ENCODE measurements at places on chromosomes 5 and 9.

- DNase-seq = no peak
Measured at GRCh38 chr5:166499447-166500240, 1791.8 kb upstream of the WWC1 start.

GRCh38 chr9:107389617-107390071 lies 99.9 kb downstream of the KLF4 start:
- DNase-seq = no peak

DNA sequence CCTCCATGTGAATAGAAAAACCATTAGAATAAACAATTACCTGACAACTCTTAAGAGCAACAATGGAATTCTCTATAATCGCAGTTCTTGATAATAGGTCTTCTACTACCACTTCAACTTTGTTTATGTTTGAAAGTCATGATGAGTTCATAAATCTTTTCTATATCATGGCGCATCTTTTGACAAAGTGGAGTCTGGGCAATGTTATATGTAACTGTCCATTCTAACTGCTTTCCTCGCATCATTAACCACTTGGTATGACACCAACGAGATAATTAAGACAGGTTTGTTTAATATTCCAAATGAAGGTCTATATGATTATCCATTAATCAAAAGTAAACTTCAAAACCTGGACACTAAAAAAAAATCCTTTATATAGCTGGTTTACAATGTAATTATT lies 272.0 kb downstream of the DENND1A start:
- no peak for DNase-seq

DNA sequence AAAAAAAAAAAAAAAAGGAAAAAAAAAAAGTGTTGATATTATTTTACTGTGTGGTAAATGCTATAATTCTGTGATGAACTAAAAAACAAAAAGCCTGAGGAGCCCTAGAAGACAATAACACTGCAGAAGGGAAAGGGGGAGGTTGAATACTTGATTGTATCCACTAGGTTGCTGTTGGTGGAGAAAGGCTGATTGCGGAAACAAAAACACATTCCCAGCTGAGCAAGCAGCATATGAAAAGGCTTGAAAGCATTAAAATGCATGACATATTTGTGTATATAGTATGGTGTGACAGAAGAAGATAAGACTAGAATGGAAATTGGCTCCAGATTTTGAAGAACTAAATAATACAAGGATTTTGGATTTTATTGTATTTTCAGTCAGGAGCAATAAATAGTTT lies 8.9 kb downstream of the RABGAP1 start:
- no peak for DNase-seq

- no peak for DNase-seq
Measured at GRCh38 chr9:112774006-112774996, 23.7 kb downstream of the SNX30 start.

DNA sequence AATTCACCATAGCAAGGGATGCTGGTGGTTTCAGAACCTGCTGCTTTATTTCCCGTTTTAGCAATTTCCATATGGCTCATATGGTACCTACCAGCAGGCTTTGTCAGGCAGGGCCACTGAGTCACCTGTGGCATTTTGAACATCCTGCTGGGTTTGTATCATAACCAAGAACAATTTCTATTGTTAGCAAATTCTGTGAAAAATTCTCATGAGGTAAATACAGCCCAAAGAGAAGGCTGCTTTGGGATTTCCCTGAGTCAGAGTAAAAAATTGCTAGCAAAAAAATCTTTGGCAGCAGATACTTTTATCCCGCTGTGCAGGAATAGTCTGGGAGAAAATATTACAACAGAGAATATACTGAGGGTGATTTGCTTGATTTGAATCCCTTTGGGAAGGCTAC lies 52.7 kb downstream of the PRR16 start:
- DNase-seq = no peak

DNA sequence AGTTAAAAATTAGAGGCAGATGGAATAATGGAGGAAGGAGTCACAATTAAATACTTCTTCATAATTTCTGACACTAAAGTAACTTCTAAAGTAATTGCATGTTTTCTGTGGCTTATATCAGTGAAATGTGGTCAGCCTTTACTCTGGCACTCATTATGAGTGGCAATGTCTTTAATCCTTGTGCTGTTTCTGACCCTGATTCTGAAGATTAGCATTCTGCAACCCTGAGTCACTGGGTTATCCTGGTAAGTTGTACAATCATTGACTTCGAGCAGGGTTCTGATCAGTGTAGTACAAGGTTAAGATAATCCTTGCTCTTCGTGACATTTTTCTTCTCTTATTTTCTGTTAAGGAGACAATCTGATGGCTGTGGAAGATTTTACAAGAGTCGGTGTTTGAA lies 379.4 kb upstream of the RORB start:
- no peak for DNase-seq

All from stimulated activated CD8-positive, alpha-beta memory T cell treated with anti-CD3 and anti-CD28 coated beads, Interleukin-2, amount 100 ng/mL, for 1 hour (primary cell).